ENCODE measurements at places on chromosomes 4 and X. TPM values are rescaled to one million over a fixed set of nuclear protein-coding genes. Genes with fewer than 3 reads are reported as not detected.
A peak's percentile ranks its signal among the peaks of the same experiment; 100 is the strongest.

- no peak overlapping the region for H3K4me3 ChIP-seq
- DNase-seq: no peak
- no peaks in the 10 kb centered on the region for H3K27me3 ChIP-seq
- no peaks in the 10 kb centered on the region for H3K36me3 ChIP-seq
- no peaks in the 10 kb centered on the region for H3K4me1 ChIP-seq
Observed at GRCh38 chr4:164892018-164892417, 15.0 kb downstream of the APELA start.

- peak overlapping the region; percentile 61 for H3K4me3 ChIP-seq
- H3K4me1 ChIP-seq: peaks cover 14% of the 10 kb centered on the region
- peak; percentile 43 for DNase-seq
- H3K36me3 ChIP-seq: no peaks in the 10 kb centered on the region
- peak overlapping the region; percentile 53 for H3K27ac ChIP-seq
Observed at GRCh38 chrX:150569155-150569477, 695 bp downstream of the MTM1 start.

The CHRDL1 gene
- total RNA-seq: not detected

GRCh38 chr4:138591808-138592207 is 349.7 kb upstream of the SLC7A11 start:
- no peaks in the 10 kb centered on the region for H3K27me3 ChIP-seq
- H3K4me1 ChIP-seq: no peaks in the 10 kb centered on the region
- no peaks in the 10 kb centered on the region for H3K36me3 ChIP-seq
- H3K4me3 ChIP-seq: no peak overlapping the region
- no peak for DNase-seq

The HTR2C gene
- total RNA-seq: not detected

The ARX gene
- not detected for total RNA-seq

The FAM47A gene
- not detected for total RNA-seq

The RRAGB gene
- 11.8 TPM for total RNA-seq

The HSD17B13 gene
- 0.23 TPM for total RNA-seq

The CXCL11 gene
- not detected for total RNA-seq

The SSX1 gene
- not detected for total RNA-seq

- peaks cover 26% of the 10 kb centered on the region for H3K4me1 ChIP-seq
- no peak for DNase-seq
- H3K27me3 ChIP-seq: peaks cover 6% of the 10 kb centered on the region
- peak within 1 kb of the TSS; percentile 58 for H3K4me3 ChIP-seq
- H3K27ac ChIP-seq: no peak within 1 kb of the TSS
Observed at GRCh38 chrX:118823263-118824172, at the start of gene ZCCHC12. Gene ZCCHC12, plus strand, starts transcription at chrX:118823824. Its CDS starts 1,421 bp downstream, at chrX:118825245.

The UGT2B15 gene
- not detected for total RNA-seq

DNA sequence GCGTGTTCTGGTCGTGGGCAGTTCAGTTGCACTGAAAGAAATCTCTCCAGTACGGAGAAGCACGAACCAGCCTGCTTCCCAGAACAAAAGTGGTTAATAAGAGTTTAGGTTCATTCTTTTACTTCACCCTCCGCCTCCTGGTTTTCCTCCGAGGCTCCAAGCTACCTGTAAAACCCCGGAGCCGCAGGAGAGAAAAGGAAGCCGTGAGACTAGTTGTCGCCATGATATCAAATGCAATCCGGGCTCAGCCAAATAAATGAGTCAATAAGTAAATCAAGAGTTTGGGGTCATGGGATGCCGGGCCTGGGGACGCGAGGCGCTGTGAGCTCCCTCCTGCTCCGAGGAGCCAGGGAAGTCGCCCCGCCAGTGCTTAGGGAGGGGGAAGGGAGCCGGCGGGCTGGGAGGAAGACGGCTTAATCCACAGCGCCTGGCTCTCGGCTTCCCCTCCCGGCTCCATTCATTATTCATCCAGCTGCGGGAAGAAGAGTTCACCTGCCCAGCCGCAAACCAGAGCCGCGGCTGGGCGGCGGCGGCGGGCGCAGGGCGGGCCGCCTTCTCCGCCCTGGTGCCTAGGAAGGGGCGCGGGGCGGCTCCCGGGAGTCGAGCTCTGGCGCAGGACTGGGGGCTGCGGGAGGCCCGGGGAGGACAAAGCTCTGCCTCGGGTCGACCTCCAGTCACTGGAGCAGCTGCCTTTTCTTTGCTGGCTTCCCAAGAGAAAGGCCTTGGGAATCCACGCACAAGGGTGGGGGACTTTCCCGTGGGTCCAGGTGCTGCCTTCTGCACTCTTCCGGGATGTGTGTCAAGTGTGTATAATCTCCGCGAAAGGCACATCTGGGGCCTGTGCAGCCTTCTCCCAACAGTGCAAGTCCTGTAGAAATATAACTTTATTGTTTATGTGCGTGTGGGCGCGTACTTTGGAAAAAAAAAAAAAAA is 1.7 kb downstream of the FRAS1 start:
- H3K4me3 ChIP-seq: peak overlapping the region; percentile 45
- H3K27me3 ChIP-seq: peaks cover 4% of the 10 kb centered on the region
- peak; percentile 6 for DNase-seq
- no peak overlapping the region for H3K27ac ChIP-seq

DNA sequence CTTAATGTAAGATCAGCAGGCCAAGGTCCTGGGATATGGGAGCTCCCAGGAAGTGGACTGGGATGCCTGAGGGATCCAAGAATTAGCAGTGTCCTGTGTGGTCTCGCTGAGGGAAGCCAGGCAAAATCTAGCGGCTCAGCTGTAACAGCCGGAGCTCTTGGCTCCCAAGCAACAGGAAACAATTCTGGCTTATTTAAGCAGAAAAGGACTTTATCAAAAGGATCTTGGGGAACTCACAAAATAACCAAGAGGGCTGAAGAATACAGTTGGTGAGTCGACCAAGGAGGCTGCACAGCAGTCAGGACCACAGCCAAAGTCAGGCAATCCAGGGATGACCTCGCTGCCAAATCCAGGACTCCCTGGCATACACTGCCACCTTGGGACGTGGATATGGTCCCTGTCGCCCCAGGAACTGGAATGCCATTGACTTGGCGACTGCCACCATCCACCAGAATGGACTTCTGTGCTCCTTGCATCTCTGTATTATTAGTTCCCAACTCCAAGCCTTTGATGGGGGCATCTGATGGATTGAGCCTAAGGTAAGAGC is 165.3 kb upstream of the BCOR start:
- no peaks in the 10 kb centered on the region for H3K4me1 ChIP-seq
- DNase-seq: no peak
- H3K4me3 ChIP-seq: no peak overlapping the region
- H3K27ac ChIP-seq: no peak overlapping the region

The TRO gene
- 3.0 TPM for total RNA-seq

The KCND1 gene
- 1.2 TPM for total RNA-seq

DNA sequence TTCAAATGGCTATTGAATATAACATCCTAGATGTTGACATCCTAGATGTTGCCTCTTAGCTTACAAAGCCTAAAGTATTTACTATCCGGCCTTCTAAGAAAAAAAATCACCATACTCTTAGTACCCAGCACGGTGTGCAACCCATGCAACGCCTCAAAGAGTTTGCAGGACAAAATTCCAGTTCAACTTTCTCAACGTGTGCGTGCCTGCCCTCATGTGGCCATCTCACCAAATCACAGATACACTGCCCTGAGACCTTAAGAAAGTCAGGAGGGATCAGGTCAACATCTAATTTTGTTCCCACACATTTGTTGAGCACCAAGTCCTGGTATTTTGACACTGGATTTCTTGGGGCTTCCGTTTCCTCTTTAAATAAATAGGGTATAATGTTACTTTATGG is 68.3 kb downstream of the CRMP1 start:
- H3K36me3 ChIP-seq: no peaks in the 10 kb centered on the region
- H3K27me3 ChIP-seq: peaks cover 8% of the 10 kb centered on the region
- no peaks in the 10 kb centered on the region for H3K4me1 ChIP-seq

- no peak overlapping the region for H3K27ac ChIP-seq
- no peak overlapping the region for H3K4me3 ChIP-seq
- no peaks in the 10 kb centered on the region for H3K4me1 ChIP-seq
Observed at GRCh38 chrX:18290200-18290599, 64.3 kb downstream of the SCML2 start.

The SLC25A31 gene
- total RNA-seq: not detected

The GAGE12F gene
- not detected for total RNA-seq

- no peak overlapping the region for H3K4me3 ChIP-seq
- no peaks in the 10 kb centered on the region for H3K4me1 ChIP-seq
- DNase-seq: no peak
- H3K36me3 ChIP-seq: no peaks in the 10 kb centered on the region
- H3K27ac ChIP-seq: no peak overlapping the region
Observed at GRCh38 chr4:125714845-125715244, 400.1 kb downstream of the FAT4 start.

The ARHGAP6 gene
- total RNA-seq: 0.13 TPM

GRCh38 chr4:127445471-127445870 is 187.3 kb upstream of the INTU start:
- no peak for DNase-seq
- no peaks in the 10 kb centered on the region for H3K4me1 ChIP-seq
- H3K36me3 ChIP-seq: no peaks in the 10 kb centered on the region
- no peak overlapping the region for H3K27ac ChIP-seq
- no peaks in the 10 kb centered on the region for H3K27me3 ChIP-seq

DNA sequence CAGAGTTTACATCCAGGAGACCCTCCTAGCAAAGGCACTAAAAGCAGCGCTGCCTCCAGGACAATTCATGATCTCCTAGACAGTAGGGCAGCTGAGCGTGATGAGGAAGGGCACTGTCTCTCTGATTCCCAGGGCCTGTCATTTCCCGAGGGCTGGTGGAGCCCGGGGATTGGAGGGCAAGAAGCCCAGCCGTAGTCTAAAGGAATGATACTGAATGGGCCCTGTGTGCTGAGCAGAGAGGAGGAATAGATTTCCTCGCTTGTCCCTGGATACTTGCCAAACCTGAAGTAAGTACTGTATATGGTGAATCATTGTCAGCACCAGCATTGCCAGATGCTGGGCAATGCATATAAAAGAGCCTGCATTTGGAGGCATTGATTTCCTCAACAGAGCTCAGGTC is 88.0 kb upstream of the SLITRK2 start:
- no peak for DNase-seq
- no peaks in the 10 kb centered on the region for H3K27me3 ChIP-seq
- H3K4me1 ChIP-seq: no peaks in the 10 kb centered on the region
- H3K4me3 ChIP-seq: no peak overlapping the region

- H3K36me3 ChIP-seq: no peaks in the 10 kb centered on the region
- H3K4me3 ChIP-seq: no peak overlapping the region
- H3K27ac ChIP-seq: no peak overlapping the region
- DNase-seq: no peak
Observed at GRCh38 chr4:7153711-7154110, 38.6 kb upstream of the SORCS2 start.

- no peak overlapping the region for H3K4me3 ChIP-seq
- no peak overlapping the region for H3K27ac ChIP-seq
- no peaks in the 10 kb centered on the region for H3K36me3 ChIP-seq
- no peaks in the 10 kb centered on the region for H3K4me1 ChIP-seq
Observed at GRCh38 chrX:54386314-54386713, 28.5 kb upstream of the WNK3 start.

The REELD1 gene
- total RNA-seq: 0.78 TPM

DNA sequence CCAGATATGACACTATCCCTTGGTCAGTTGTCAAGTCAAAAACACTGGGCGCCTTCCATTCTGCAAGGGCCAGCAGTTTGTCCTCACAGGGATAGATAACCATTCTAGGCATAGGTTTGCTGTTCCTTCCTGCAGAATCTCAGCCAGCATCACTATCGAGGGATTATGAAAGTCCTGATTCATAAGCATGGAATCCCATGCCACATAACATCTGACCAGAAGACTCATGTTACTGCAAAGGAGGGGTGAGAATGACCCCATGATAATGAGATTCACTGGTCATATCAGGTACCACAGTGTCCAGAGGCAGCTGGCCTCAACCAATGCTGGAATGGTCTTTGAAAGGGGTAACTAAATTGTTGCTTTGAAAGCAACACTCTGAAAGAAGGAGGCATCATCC is 84.7 kb downstream of the OTC start:
- no peak for DNase-seq
- no peak overlapping the region for H3K27ac ChIP-seq
- H3K4me1 ChIP-seq: no peaks in the 10 kb centered on the region
- H3K27me3 ChIP-seq: peaks cover 1% of the 10 kb centered on the region
- H3K4me3 ChIP-seq: no peak overlapping the region
- no peaks in the 10 kb centered on the region for H3K36me3 ChIP-seq

The NWD2 gene
- not detected for total RNA-seq

GRCh38 chr4:174324236-174324635 is 40.5 kb downstream of the CEP44 start:
- peaks cover 5% of the 10 kb centered on the region for H3K36me3 ChIP-seq
- H3K27ac ChIP-seq: no peak overlapping the region
- no peak overlapping the region for H3K4me3 ChIP-seq
- H3K27me3 ChIP-seq: no peaks in the 10 kb centered on the region
- no peak for DNase-seq

The SYAP1 gene
- total RNA-seq: 53.2 TPM

DNA sequence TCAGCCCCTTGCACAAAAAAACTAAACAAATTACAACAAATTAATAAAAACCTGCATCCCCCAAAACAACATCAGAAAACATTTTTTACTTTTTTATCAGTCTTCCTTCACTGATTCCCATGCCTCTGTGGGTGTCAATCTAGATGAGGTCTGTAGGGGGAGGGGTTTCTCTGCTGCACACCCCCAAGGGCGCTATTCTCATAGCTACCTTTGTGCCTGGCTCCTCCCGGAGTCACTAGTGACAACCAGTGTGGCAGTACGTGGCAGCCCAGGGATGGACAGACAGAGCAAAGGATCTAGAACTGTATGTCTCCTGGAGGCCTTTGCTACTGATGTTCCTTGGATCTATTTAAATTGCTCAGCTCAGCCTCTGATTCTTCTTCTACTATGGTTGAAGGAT is 228.1 kb upstream of the ANXA3 start:
- DNase-seq: no peak
- H3K27me3 ChIP-seq: no peaks in the 10 kb centered on the region
- no peaks in the 10 kb centered on the region for H3K36me3 ChIP-seq

- H3K27me3 ChIP-seq: peaks cover 10% of the 10 kb centered on the region
- H3K4me3 ChIP-seq: peak within 1 kb of the TSS; percentile 62
- H3K27ac ChIP-seq: no peak within 1 kb of the TSS
- no peak for DNase-seq
- no peaks in the 10 kb centered on the region for H3K36me3 ChIP-seq
- H3K4me1 ChIP-seq: peaks cover 10% of the 10 kb centered on the region
Observed at GRCh38 chrX:18354369-18355223, at the start of gene SCML2. Gene SCML2, minus strand, starts transcription at chrX:18354688. Its CDS starts 20,617 bp downstream, at chrX:18334071.

The C4orf54 gene
- total RNA-seq: not detected

The XAGE5 gene
- not detected for total RNA-seq

The TCEAL7 gene
- total RNA-seq: not detected
